Nephron progenitor cell (in vitro differentiated cells): ENCODE measurements at places on chromosomes 6 and 20.

- DNase-seq: no peak
Measured at GRCh38 chr6:151722342-151722741, 85.1 kb upstream of the ESR1 start.

DNA sequence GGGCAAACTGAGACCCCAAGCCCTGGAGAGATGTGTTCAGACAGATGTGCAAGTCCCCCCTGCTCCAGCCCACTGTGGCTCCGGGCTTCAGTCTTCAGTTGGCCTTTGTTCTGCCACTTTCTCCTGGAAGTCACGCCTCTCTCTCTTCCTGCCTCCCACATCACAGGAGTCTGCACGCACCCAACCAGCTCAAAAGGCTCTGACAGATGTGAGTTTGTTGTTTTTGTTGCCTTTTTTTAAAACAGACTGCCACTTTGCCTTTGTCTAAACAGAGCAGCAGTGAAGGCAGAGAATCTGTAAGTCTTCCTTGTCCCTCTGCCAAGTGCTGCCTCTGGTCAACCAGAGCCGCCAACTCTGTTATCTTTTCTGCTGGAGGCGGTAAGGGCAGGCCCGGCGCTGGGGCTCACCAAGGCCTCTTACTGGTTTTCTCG is 149.7 kb downstream of the TFAP2C start:
- no peak for DNase-seq

DNA sequence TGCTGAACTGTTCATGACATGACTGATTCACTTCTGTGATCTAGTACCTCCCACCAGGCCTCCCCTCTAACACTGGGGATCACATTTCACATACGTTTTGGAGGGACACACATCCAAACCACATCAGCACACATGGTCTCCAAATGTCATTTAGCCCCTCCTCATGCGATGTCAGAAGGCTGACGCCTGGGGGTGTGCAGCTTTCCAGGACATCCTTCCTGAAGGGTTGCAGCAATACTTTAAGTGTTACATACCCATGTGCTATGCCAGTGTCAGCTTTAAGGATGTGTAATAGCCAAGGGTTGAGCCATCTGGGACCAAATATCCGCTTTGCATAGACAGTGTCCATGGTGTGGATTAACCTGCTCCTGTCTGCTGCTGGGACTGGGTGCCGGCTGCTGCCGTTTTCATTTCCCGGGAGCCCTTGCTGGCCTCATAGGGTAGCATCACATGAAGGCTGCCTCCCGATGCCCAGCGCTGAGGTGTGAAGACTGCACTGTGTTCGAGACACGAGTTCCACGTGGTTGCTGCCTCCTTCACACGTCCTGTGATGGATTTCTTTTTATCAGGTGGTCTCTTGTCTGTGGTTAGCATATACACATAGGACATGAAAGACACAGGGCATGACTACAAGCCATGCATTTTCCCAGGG is 219.0 kb downstream of the THBS2 start:
- DNase-seq: no peak

GRCh38 chr20:51128198-51128597 is 105.3 kb upstream of the KCNG1 start:
- no peak for DNase-seq

GRCh38 chr20:37179683-37180524 is 556 bp upstream of the MROH8 start:
- DNase-seq: no peak

GRCh38 chr20:17882065-17882833 is 86.3 kb downstream of the SNX5 start:
- DNase-seq: no peak

GRCh38 chr6:165835410-165835851 is 172.4 kb upstream of the PDE10A start:
- no peak for DNase-seq

DNA sequence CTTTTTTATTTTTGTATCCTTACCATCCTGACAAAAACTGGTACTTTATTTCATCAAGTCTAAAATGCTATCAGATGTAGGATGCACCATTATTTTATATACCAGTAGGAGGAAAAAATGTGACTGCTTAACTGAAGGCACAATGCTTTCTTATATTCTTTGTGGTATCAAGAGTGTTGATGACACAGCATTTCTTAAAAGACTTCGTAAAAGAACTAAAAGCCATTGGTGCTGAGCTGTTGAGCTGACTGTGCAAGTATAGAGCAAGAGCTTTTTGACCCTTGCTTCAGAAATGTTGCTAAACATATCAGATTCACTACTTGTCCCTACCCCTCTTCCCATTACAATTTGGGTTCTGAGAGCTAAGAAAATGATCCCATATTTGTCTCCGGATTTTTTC is 17.5 kb downstream of the SF3B5 start:
- no peak for DNase-seq

GRCh38 chr6:107056796-107057195 is 28.8 kb downstream of the MTRES1 start:
- no peak for DNase-seq

DNA sequence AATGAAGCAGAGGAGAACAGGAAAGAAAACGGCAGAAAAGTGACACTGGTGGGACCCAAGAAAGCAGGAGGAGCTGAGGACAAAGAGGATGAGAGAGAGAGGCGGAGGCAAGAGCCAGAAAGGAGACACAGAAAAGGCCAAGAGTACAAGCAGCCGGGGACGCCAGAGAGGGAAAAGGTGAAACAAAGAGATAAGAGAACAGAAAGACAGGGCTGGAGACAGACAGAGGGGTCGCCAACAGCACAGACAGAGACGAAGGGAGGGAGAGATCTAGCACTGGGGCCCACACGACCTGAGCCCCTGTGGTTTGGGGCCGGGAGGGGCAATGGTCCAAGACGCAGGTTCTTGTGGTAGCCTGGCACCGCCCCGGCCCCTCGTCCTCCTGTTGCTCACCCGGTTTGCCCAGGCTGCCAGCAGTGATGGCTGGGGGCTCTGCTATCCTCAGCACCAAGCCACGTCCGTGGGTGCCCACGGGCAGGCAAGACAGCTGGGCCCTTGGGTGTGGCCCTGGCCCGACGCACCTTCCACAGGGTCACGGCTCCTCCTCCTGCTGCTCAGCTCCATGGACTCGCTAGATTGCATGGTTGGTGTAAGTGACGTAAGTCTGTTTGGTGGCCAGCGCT is 123.5 kb downstream of the GRM4 start:
- no peak for DNase-seq

- DNase-seq: no peak
Measured at GRCh38 chr6:125867483-125867942, 76.8 kb downstream of the NCOA7 start.

DNA sequence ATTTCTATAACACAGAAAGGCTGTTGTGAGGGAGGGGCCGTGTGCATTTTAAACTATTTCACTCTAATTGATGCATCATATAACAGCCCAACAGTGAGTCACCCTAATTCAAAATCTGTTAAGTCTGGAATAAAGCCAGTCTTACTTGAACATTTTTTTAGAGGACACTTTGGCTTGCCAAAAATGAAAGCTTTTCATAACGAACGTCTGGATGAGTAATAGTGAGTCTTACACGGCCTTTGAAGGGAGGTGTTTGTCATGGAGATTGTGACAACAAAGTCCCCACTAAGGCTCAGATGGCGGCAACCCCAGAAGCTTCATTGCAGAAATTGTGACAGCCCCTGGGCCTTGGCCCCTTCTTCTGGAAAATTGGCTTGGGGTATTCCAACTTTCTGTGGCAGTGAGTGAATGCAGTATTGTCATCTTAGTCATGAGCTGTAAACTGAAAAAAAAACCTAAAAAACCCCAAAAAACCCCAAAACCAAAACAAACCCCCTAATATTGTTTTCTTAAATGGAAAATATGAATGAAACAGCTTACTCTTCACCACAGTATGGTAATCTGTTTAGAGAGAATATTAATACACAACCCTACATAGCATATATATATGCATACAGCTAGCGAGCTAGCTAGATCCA is 92.6 kb upstream of the CLDN20 start:
- no peak for DNase-seq

DNA sequence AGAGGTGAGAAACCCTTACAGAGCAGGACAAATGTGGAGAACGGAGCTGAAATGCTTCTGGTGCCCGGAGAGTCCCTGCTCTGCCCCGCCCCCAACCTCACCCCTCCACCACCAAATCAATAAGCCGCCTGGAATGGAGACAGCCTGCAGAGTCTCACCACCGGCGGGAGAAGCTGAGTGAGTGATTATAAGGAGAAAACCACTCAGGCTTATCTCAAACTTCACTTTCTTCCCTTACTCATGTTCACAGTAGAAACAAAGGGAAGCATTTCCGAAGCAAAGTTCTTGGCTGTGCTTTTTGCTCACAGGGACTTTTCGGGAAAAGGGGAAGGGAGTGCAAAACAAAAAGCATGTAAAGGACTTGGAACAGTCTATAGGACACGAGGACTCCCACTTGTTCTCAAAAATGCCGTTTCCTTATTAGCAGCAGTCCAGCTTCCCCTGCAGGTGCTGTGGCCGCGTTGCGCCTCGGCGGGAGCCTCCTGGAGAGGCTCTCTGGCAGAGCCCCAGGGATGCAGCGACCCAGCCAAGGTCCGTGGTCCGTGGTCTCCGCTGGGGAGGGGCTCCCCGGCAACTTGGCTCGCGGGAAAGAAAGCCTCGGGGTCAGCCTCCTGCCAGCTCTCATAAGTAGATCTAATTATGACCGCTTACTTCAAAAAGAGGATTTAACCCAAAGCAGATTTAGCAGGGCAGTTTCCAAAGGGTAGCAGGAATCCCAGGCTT is 64.8 kb upstream of the TMEM30A start:
- peak; percentile 66 for DNase-seq

GRCh38 chr20:41003143-41003935 is 25.3 kb upstream of the TOP1 start:
- DNase-seq: no peak

DNA sequence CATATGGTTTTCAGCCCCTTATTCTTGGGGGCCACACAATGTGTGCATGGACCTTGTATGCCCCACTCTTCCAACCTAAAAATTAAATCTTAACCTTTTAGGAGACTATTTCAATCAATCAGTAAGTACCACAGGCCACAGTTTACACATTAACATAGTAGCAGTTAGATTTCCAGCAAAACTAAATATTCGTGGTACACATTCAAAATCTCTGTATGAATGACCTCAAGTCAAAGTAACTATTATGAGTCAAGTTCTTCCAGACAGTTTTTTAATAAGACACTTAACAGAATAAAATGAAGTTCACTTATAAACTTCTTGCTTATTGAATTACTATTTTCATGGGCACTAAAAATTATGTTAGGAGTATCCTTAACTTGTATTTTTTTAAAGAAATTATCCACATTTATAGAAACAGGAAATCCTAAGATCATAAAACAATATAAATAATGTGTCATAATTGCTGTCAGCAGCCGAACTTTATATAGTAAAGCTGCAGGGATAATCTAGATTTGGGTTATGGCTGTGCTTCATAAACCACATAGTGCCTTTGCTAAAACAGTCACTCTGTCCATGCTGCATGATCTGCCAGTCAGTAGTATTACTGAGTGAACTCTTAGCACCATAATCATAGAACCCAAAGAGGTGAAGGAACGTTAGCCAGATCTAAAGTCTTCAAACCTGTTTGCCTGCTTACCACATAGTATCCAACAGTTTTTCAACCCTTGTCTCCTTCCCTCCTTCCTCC is 21.7 kb downstream of the SEC63 start:
- DNase-seq: no peak

GRCh38 chr6:83403191-83403590 is 27.7 kb downstream of the ME1 start:
- no peak for DNase-seq

DNA sequence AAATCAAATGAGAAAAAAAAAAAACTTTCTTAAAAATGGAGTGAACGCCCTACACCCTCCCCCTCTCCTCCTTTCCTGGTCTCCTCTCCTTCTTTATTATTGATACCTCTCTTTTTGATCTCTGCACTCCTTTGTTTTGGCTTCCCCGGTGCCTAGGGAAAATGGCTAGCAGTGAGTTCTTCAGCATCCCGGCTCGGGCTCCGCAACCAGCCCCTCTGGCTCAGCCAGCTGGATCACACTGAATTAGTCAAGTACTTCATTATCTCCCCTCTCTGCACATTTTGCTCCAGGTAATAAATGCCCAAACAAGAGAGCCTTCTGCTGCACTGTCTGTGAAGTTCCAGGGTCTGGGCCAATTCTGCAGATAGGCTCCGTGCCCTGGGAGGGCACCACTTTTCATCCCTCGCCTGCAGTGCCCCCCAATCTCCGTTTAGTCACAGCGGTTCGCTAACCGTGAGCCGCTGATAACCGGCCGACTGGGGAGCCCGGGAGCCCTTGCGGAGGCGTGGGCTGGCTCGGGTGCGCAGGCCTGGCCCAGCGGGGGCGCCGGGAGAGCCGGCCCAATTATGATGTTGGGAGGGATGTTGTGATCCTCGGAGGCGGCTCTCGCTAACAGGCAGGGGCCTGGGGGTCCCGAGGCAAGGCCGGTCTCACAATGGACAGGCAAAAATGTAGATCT is 301.9 kb downstream of the TFAP2A start:
- peak; percentile 54 for DNase-seq

- DNase-seq: no peak
Measured at GRCh38 chr6:91392951-91393350, 806.1 kb upstream of the MAP3K7 start.

DNA sequence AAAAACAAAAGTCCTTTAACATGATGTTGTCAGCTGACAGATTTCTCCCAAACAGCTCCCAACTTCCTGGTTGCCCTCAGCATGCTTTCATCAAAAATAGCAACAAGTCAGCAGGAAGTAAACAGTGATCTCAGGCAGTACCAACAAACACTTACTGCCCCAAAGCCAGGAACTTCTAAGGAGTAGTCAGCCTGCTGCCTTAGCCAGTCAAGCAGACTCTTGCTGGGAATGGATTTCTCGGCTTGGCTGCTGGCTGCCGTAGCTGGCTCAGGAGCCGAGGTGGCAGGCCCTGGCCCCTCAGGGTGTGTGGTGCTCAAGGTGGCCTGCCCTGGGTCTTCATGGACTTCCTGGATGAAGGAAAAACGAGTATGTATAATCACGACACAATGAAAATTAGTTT is 46.6 kb upstream of the EMILIN3 start:
- no peak for DNase-seq

DNA sequence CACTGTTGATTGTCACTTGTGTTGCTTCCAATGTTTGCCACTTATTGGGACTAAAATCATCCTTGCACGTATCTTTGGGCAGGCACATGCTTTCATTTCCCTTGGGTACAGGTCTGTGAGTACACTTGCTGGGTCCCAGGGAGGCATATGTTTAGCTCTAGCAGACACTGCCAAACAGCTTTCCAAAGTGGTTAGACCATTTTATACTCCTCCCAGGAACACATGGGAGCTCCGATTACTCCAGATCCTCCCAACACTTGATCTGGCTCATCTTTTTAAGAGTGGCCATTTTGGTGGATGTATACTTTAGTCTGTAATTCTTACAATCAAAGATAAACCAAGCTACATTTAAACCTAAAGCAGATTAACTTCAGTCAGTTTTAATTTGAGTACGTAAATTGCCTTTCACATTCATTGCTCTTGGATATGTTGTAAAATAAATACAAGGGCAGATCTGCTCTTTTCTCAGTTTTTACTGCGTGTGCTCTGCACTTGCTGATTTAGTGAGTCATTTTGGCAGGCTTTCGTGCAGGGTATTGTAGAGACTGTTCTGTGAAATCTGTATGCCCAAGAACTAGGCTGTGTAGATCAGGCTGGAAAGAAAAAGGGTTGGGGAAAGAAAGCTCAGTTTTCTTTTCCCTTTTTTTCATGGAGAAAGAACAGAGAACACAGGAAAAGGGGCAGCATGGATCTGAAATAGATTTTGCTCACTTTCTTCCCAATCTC is 19.5 kb downstream of the SLC22A1 start:
- no peak for DNase-seq
